HFFc6 (cell line): ENCODE measurements at places on chromosomes 12 and 14. TPM values are rescaled to one million over a fixed set of nuclear protein-coding genes. Genes with fewer than 3 reads are reported as not detected.

GRCh38 chr14:95503365-95504134, 12.9 kb downstream of the SYNE3 start:
- H3K27me3 ChIP-seq: no peaks in the 10 kb centered on the region; the same call in 1 of the 2 replicates
- DNase-seq: no peak
- peaks cover 90% of the 10 kb centered on the region for H3K4me1 ChIP-seq
- peaks cover 14% of the 10 kb centered on the region; the same call in 1 of the 2 replicates for H3K36me3 ChIP-seq
- H3K4me3 ChIP-seq: no peak overlapping the region

Gene OR6C2
- not detected in 2 replicates for total RNA-seq

Gene GZMH
- total RNA-seq: not detected in 2 replicates

Gene RGS6
- not detected in 3 replicates for total RNA-seq
